ENCODE measurements at places on chromosomes 7 and 10. TPM values are rescaled to one million over a fixed set of nuclear protein-coding genes. Genes with fewer than 3 reads are reported as not detected.

The VSTM4 gene
- polyA plus RNA-seq, result 2.4 TPM

The SKIDA1 gene
- 0.36 TPM for polyA plus RNA-seq

The UCMA gene
- polyA plus RNA-seq, result not detected

The TMEM139 gene
- 0.07 TPM for polyA plus RNA-seq

The DENND2A gene
- 10.3 TPM for polyA plus RNA-seq

The HOXA7 gene
- 1.7 TPM for polyA plus RNA-seq

The NAT16 gene
- polyA plus RNA-seq, result 0.05 TPM

- no peaks in the 10 kb centered on the region for H3K27me3 ChIP-seq
- no peak for DNase-seq
- no peaks in the 10 kb centered on the region for H3K36me3 ChIP-seq
- peaks cover 4% of the 10 kb centered on the region for H3K4me1 ChIP-seq
- H3K4me3 ChIP-seq, result no peak overlapping the region
Observed at GRCh38 chr10:4651404-4652037, 174.5 kb upstream of the AKR1E2 start.

GRCh38 chr7:151688236-151688780 lies 168.6 kb upstream of the RHEB start:
- H3K4me3 ChIP-seq, result no peak overlapping the region
- no peak for DNase-seq
- H3K27me3 ChIP-seq, result no peaks in the 10 kb centered on the region
- peaks cover 38% of the 10 kb centered on the region for H3K4me1 ChIP-seq
- peak overlapping the region; percentile 86 for H3K27ac ChIP-seq

DNA sequence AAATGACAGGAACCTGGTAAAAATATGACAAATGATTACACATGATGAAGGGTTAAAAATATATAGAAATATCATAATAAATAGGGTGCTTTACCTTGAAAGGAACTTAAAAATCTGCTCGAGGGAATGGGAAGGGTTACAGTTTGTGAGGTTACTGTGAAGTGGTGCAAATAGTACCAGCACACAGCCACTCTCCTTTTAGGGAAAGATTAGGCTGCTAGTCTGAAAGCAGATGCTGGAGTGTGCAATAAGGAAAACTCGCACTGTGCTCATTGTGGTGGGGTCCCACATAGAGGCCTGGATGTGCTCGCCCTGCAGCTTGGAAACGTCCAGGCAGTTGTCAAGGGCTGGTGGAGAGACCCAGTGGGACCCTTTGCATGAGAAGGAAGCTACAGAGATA lies 145.9 kb upstream of the TBX20 start:
- no peaks in the 10 kb centered on the region for H3K36me3 ChIP-seq
- DNase-seq, result no peak
- H3K27me3 ChIP-seq, result no peaks in the 10 kb centered on the region
- H3K4me1 ChIP-seq, result no peaks in the 10 kb centered on the region
- H3K27ac ChIP-seq, result no peak overlapping the region
- H3K4me3 ChIP-seq, result no peak overlapping the region

DNA sequence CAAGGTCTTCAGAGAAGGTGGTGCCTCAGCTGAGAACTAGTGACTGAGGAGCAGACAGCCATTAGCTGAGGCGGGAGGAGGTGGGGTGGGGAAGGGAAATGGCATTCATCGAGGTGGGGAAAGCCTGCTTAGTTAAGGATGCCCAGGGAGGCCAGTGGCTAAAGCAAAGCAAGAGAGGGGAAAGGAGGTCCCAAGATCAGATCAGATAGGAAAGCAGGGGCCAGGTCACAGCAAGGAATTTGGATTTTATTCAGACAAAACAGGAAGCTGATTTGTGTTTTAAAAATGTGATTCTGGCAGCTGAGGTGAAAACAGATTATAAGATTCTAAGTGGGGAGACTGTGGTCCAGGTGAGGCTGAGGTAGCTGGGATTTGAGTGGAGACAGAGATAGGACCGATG lies 45.8 kb downstream of the CNNM1 start:
- no peak overlapping the region for H3K4me3 ChIP-seq
- H3K36me3 ChIP-seq, result no peaks in the 10 kb centered on the region
- 0 out of 2 replicates have a peak, but pooled peaks cover 2% of the 10 kb centered on the region for H3K27me3 ChIP-seq
- no peak for DNase-seq
- peaks cover 5% of the 10 kb centered on the region for H3K4me1 ChIP-seq
- H3K27ac ChIP-seq, result no peak overlapping the region

GRCh38 chr10:6036861-6037321 lies 25.3 kb downstream of the IL2RA start:
- DNase-seq, result no peak
- no peaks in the 10 kb centered on the region for H3K36me3 ChIP-seq
- H3K4me1 ChIP-seq, result no peaks in the 10 kb centered on the region
- peaks cover 30% of the 10 kb centered on the region for H3K27me3 ChIP-seq
- no peak overlapping the region for H3K27ac ChIP-seq

- H3K27ac ChIP-seq, result no peak overlapping the region
- H3K27me3 ChIP-seq, result no peaks in the 10 kb centered on the region
- peaks cover 3% of the 10 kb centered on the region for H3K36me3 ChIP-seq
- peaks cover 7% of the 10 kb centered on the region for H3K4me1 ChIP-seq
- DNase-seq, result no peak
Observed at GRCh38 chr7:102129636-102130370, 156.9 kb upstream of the SH2B2 start.

DNA sequence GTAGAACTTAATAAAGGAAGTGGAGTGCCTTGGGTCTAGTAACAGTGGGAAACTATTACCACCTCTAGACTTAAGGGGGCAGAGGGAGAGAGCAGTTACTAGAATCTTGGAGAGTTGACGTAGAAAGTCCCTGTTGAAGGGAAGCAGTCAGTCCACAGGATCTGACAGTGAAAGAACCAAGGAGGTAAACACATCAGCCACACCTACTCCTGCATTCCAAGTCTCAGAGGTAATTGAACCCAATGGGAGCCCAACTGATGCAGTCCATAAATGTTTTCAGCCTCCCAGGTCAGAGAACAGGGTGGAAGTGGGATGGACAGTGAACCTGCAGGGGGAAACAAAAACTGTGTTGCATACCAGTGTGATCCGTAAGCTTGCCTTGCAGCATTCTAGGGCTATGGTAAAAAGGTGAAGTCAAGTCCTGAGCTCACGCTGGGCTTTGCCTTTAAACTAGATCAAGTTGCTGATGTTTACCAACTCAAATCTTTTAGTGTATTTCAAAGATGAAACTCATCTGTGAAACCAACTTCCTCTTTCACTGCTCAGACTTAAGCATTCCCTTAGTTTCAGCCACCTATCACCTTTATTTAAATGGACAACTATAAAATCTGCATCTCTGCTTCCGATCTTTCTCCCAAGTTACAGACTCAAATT lies 57.2 kb downstream of the SLC16A12 start:
- peak overlapping the region; percentile 17 for H3K27ac ChIP-seq
- H3K27me3 ChIP-seq, result no peaks in the 10 kb centered on the region
- no peak overlapping the region for H3K4me3 ChIP-seq
- peaks cover 26% of the 10 kb centered on the region for H3K4me1 ChIP-seq
- no peaks in the 10 kb centered on the region for H3K36me3 ChIP-seq

- H3K4me1 ChIP-seq, result no peaks in the 10 kb centered on the region
- H3K27me3 ChIP-seq, result peaks cover 12% of the 10 kb centered on the region
- H3K36me3 ChIP-seq, result no peaks in the 10 kb centered on the region
- H3K27ac ChIP-seq, result no peak overlapping the region
Observed at GRCh38 chr10:29839826-29840515, 205.2 kb upstream of the SVIL start.

GRCh38 chr7:138564365-138564764 lies 104.3 kb downstream of the TRIM24 start:
- H3K36me3 ChIP-seq, result peaks cover 38% of the 10 kb centered on the region
- no peaks in the 10 kb centered on the region for H3K4me1 ChIP-seq
- no peak overlapping the region for H3K4me3 ChIP-seq
- no peaks in the 10 kb centered on the region for H3K27me3 ChIP-seq
- no peak overlapping the region for H3K27ac ChIP-seq

DNA sequence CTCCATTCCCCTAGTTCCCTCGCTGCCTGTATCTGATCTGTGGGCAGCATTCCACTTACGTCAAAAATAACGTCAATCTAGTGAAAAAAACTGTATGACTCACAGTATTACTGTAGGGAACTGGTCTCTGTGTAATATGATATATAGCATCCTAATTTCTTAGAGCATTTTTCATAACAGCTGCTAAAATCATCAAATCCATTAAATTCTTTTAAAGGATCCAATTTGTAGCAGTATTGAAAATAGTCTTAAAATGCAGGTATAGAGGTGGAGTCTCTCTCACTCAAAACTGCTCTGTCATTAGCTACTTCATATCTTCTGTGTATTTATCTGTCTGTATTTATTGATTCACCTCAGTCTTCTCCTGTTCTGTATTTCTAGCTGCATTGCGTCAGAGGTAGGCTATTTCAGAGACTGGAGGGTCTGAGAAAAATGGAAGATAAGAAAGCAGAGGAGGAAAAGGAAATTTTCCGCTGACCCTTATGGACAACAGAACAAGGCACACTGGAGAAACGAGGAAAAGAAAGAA lies 59.9 kb downstream of the PON1 start:
- no peaks in the 10 kb centered on the region for H3K4me1 ChIP-seq
- H3K4me3 ChIP-seq, result no peak overlapping the region
- no peaks in the 10 kb centered on the region for H3K27me3 ChIP-seq
